ENCODE measurements at places on chromosomes 11 and 22. TPM values are rescaled to one million over a fixed set of nuclear protein-coding genes. Genes with fewer than 3 reads are reported as not detected.

The UPK3A gene
- total RNA-seq = not detected

The BATF2 gene
- 0.40 TPM for total RNA-seq

The IL18 gene
- 0.97 TPM for total RNA-seq

The MYBPC3 gene
- not detected for total RNA-seq

The USP2 gene
- total RNA-seq = 0.71 TPM

The KLHDC7B gene
- total RNA-seq = not detected

The GRIK4 gene
- not detected for total RNA-seq

The HYLS1 gene
- 12.8 TPM for total RNA-seq

The SLN gene
- total RNA-seq = not detected

The APOBEC3G gene
- total RNA-seq = 5.8 TPM

The TTC36 gene
- not detected for total RNA-seq

The CADM1 gene
- not detected for total RNA-seq

The TCN1 gene
- total RNA-seq = not detected

The EFEMP2 gene
- total RNA-seq = 346 TPM

The MPZL3 gene
- not detected for total RNA-seq

The MUC6 gene
- not detected for total RNA-seq

The PGA4 gene
- total RNA-seq = not detected

Data from HFFc6 (cell line).